Glutamatergic neuron (in vitro differentiated cells): ENCODE measurements at places on chromosomes 2 and 18.
A peak's percentile ranks its signal among the peaks of the same experiment; 100 is the strongest.

DNA sequence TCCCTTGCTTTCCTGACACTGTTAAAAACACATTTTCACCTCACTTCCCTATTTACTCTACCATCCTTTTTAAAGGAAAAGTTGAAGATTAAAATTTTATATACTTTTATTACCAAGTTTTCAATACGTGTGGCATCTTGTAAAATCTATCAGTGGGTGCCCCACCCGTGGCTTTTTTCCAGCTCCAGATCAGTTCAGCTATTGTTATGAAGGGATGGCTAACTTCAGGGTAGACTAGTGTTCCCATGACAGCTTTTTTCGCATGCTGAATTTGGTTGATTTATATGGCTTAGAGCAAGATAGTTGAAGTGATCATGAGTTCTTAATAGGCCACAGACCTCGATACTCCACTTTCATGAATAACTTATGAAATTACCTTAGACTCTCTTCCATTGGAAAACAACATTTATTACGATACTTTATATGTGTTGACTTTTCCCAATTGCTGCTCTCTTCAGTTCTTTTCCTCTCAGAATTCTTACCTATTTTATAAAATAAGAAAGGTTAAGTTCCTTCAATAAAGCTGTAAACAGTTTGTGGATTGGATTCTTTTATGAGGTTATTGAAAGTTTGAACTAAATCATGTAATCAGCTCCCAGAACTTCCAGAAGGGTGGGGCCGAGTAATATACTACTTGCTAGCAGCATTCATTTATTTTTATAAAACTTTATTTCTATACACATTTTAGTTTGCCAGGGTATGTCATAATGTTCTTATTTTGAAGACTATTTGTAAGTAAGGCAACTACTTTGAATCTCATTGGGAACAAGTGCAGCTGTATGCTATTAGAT lies 680.9 kb downstream of the SATB2 start:
- no peak for DNase-seq

GRCh38 chr2:3168230-3168891 lies 209.3 kb downstream of the EIPR1 start:
- no peak for DNase-seq

- DNase-seq: no peak
Measured at GRCh38 chr2:48948400-48949125, 193.0 kb upstream of the LHCGR start.

DNA sequence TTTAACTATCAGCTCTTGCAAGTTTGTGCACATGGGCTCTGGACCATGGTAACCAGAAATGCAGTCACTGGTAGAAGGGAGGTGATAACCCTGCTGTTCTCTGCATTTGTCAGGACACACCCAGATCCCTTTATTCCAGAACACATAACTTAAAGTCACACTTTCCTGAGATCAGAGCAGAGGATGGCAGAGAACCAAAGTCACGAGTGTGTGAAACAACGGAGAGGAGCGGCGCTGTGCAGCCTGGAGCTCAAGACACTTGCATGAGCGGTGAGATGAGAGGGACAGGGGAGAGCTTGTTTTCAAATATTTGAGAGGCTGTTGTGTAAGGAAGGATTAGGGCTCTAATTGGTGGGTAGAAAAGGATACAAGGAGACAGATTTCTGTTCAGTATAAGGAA lies 43.3 kb upstream of the AAK1 start:
- DNase-seq: no peak

- no peak for DNase-seq
Measured at GRCh38 chr2:229339618-229340017, 68.5 kb upstream of the PID1 start.

GRCh38 chr2:181300600-181301291 lies 156.4 kb upstream of the ITGA4 start:
- DNase-seq: no peak

DNA sequence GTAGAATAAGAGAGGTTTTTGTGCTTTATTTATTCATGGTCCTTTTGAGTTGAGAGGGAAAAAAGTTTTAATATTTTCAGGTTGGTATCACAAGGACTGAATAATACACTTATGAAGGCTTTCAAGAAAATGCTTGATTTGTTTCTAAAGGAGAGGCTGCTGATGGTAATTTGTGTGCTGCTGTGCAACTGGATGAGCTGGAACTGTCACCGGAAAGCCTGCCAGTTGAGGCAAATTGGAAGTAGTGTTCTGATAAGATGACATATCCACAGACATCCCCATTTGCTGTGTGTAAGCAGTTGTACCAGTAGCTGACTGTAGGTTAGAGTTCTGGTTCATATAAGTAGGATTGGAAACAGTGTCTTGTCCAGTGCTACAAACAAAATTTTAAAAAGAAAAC lies 21.6 kb upstream of the CACNB4 start:
- DNase-seq: no peak

DNA sequence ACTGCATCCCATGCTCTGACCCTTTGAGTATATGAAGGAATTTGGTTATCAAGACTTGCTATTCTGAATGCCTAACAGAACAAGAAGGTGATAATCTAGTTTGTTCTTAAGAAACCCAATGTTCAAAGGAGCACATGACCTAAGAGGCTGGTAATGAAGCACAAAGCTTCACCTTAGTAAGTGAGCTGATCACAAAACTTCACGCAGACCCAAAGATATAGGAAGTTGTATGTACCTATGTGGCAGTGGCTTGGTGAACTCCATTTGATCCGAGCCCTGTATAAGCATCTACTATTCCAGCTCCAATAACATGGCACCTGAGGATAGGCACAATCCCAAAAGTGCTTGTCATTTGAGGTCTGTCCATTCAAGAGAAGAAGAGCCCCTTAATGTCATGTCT lies 78.6 kb downstream of the ANKRD44 start:
- DNase-seq: no peak

DNA sequence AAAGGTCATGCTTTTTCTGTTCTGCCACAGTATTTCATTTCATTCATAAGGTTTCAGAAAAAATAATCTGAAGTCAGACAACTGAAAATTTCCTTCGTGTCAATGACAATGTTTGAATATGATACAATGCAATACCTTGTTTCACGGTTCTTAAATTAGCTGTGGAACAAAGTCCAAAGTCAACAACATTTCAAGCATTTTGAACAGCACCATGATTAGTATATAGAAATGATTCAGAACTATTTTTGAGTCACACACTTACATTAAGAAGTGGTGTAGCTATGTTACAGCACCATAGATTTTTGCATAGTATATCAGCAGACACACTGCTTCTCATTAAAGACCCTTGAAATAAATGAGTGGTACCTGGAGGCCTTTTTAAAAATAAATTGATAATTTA lies 178.3 kb upstream of the DSEL start:
- DNase-seq: no peak

GRCh38 chr2:152444448-152444847 lies 109.5 kb downstream of the FMNL2 start:
- DNase-seq: no peak

- peak; percentile 33 for DNase-seq
Measured at GRCh38 chr2:120847700-120848321, 112.1 kb downstream of the GLI2 start.

GRCh38 chr2:23824777-23825212 lies 102.1 kb downstream of the ATAD2B start:
- no peak for DNase-seq

- no peak for DNase-seq
Measured at GRCh38 chr2:54254180-54254579, 1.8 kb downstream of the TSPYL6 start.

DNA sequence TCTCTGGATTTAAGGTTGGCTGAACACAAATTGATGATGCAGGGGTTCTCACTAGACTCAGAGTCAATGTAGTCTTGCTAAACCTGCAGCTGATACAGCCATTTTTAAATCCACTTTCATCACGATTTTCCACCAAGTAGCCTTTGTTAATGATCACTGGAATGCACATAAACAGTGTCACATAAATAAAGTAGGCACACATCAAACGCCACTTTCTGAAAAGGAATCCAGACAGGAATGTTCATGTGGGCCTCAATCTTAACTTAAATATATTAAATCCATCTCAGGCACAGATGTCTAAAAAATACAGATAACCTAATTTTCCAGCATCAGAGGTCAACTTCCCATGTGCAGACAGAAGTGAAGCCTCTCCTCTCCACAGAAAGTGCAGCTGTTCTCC lies 58.3 kb downstream of the LAMA1 start:
- DNase-seq: no peak

DNA sequence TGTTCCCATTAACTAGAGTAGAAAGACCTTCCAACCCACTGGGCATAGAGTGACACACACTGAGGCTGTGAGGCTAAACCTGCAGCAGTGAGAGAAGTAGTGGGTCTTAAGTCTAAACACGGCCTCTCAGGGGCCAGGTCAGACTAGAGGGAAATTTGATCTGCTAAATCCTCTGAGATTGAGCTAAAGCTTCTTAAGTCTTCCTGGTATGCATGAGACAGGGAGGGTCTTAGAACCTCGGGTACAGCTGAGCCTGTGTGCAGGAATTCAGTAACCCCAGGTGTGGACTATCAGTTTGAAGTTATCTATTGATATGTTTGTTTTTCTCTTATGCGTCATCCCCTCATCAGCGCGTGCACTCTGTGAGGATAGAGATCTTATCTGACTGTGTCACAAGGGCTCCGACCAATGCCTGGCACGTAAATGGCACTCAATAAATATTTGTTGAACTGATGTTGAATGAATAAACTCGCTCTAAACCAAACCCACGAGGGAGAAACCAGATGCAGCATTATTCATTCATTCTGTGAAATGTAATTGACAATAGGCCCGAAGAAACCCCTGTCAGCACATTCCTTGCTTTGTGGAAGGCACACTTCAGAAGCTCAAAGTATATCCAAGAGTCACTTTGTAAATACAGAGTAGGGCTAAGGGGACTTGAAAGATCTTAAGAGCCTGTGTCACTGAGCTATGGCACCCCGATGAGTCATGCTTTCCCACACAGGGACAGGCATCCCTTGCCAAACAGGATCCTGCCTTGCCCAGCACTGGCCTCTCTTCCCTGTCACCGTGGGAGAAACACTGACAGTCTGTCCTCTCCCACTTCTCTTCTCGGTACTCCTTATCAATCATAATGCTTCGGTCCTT lies 21.7 kb upstream of the RAB10 start:
- no peak for DNase-seq
